ENCODE measurements at places on chromosomes 4 and X.

GRCh38 chr4:83209419-83209818, 75.2 kb downstream of the COQ2 start:
- no peak for DNase-seq

- DNase-seq, result no peak
These were observed 36.1 kb downstream of the MID1IP1 start for GRCh38 chrX:38837389-38837788.

DNA sequence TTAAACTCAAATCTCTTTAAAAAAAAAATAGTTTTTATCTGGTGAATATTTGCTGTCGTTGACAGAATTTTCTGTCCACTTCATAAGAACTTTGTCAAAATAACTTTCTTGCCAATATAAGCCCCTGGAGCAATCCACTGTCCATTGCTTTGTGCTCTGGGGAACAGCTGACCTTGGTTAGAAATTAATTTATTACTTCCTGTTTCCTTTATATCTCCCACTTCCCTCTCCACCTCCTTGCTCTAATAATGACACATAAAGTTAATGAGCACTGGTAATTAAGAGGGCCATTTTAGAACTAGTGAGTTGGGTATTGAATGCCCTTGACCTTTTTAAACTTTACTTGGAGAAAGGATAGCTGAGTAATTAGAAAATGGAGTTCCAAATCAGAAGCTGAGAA, 151.3 kb upstream of the LEF1 start:
- DNase-seq, result no peak

DNA sequence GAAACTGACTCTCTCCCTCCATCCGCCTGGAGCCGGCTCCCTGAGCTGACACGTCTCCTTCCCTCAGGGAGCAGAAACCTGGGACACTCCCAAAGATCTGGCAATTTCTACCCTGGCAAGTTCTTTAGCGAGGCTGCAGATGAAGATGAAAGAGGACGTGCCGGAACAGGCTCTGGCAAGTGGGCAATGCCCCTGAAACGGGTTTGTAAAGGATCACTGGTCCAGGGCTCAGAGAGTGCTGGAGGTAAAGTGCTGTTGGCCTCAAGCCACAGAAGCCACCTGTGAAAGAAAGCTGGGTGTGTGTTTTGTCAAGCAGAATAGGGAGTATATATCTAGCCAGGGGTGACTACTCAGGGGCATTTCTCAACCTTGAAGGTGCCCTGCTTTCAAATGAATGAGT, 131.4 kb upstream of the ATP6AP2 start:
- no peak for DNase-seq

DNA sequence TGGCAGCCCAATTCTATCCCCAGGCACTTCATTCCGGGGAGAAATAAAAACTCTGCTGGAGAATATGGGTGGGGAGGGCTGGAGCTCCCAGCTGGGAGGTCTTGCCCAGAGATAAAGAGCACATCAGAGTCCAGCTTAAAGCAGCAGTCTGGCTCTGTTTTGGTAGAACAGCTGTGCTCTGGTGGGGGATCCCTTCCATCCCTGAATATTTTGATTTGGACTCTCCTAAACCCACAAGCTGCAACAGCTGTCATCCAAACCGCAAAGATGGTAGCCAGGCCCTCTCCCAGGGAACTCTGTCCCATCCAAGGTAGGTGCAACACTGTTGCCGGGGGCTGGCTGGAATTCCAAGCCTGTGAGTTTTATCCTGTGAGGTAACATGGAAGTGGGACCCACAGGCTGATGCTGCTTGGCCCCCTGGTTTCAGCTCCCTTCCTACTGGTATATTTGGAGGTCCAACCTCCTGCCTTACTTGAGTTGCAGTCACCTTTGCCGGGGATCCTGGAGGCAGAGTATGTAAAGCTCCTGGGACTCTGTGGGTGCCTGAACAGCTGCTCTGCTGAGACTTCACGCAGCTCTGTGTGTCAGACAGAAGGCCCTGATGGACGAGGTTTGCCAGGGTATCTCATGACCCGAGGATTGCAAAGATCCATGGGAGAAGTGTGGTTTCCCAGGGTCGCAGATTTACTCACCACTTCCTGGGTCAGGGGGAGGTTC, 203.5 kb upstream of the ITM2A start:
- DNase-seq, result no peak

DNA sequence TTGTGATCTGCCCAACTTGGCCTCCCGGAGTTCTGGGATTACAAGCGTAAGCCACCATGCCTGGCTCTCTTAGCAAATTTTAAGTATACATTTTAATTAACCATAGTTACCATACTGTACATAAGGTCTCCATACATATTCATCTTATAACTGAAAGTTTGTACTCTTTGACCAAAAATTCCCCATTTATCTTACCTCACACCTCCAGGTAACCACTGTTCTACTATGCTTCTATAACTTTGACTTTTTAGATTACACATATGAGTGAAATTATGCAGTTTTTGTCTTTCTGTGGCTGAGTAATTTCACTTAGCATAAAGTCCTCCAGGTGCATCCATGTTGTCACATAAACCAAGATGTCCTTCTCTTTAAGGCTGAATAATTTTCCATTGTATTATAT, 17.4 kb downstream of the C4orf51 start:
- DNase-seq, result no peak
